ENCODE measurements at places on chromosomes 4 and X.

GRCh38 chrX:150446151-150446550 is 83.0 kb downstream of the MAMLD1 start:
- no peak for DNase-seq

DNA sequence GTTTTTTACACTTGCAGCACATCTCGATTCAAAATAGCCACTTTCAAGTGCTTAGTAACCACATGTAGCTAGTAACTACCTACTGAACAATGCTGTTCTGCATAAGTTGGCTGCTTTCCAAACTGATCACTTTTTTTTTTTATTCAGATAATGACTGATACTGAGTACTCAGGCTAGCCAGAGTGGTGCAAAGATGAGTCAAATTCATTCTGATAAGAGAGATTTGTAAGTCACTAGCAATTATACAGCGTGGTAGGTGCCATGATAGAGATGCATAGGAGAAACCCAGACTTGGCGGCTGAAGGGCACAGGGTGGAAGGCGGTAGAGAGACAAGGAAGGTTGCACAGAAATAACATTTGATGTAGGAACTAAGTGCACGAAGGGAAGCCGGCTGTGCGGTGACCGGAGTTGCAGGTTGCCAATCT is 357 bp upstream of the IGBP1 start:
- DNase-seq = no peak

GRCh38 chrX:147884958-147885357 is 26.8 kb upstream of the FMR1 start:
- no peak for DNase-seq

DNA sequence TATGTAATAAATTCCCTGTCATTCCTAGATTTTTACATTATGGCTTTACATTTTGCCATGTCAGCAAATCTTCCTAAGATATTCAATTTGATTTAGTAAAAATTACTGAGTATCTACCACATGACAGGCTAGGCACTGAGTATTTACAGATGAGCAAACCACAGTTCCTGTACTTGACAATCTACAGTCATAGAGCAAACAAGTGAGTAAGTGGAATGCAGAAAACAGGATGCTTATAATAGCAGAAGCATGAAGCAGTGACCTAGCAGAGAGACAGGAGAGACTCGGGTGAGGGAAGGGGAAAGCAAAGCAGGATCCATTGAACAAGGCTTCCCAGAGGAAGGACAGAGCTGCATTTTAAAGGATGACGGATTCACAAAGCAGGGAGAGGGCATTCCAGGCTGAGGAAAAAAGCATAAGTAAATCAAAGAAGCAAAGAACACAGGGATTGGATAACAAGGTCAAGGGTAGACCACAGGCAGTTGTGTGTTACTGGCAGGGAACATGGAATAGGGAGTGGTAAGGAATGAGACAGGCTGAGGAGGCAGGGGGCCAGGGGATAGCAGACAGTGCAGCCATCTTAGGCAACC is 124.7 kb upstream of the C1QTNF7 start:
- no peak for DNase-seq

Measured in activated CD4-positive, alpha-beta T cell treated with anti-CD3 and anti-CD28 coated beads for 36 hours (primary cell).